ENCODE measurements at places on chromosomes 1 and 21.

DNA sequence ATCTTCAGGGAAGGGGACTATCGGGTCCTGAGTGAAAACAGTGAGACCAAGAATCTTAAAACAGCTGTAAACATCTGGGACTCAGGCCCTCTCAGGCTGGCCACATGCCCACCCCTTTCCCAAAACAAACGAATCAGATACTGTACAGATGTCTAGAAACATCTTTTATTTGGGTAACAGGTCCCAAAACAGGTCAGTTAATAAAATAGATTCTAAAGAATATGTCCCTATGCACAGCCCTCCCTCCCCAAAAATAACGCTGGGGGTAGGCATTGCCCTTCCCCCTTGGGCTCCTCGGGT is 499 bp upstream of the CRTC2 start:
- DNase-seq, result no peak

GRCh38 chr1:153626904-153627714 is at the start of gene S100A13:
Gene S100A13, minus strand, starts transcription at chr1:153627505. Its CDS starts 1,033 bp downstream, at chr1:153626472.
- DNase-seq, result no peak

DNA sequence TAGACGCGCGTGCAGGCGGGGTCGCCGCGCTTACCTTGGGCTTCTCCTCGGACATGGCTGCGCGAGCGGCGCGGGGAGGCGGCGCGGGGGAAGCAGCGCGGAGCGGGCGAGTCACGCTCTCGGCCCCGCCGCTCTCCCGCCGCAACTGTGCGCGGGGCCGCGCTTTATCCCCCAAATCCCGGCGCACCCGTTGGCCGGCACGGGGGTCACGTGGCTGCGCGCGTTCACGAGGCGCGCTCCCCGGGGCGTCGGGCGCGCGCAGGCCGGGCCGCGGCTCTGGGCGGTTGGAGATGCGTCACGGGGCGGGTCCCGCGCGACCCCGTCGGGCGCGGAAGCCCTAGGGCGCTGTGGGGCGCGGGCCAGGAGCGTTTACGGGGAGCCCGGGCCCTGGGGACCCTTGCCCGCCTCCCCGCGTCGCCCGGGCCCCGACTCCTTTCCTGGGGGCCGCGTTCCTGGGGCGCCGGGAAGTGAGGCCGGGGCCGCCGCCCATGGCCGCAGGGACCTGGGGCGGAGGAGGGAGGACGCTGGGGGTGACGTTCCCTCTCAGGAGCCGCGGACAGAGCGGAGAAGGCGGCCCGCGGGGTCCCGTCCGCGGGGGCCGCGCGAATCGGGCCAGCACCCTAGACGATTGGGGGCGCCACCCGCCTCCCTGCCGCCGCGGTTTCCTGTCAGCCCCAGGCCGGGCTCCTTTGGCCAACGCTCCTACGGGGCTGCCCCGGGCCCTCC is at the start of gene SUMO3:
Gene SUMO3, minus strand, starts transcription at position 149 of the 726 bp plus-strand sequence. Its CDS starts 94 bp downstream, at position 55.
- DNase-seq, result peak; percentile 95

GRCh38 chr21:44089001-44089911 is 17.9 kb upstream of the PWP2 start:
- DNase-seq, result peak; percentile 32

GRCh38 chr21:38898422-38899096 is 92.8 kb downstream of the ETS2 start:
- DNase-seq, result no peak

GRCh38 chr1:94793296-94793656 is 26.9 kb upstream of the SLC44A3 start:
- DNase-seq, result no peak

- no peak for DNase-seq
Measured at GRCh38 chr1:60672449-60672848, 409.9 kb upstream of the NFIA start.
